ENCODE measurements at places on chromosomes 7 and 10.

DNA sequence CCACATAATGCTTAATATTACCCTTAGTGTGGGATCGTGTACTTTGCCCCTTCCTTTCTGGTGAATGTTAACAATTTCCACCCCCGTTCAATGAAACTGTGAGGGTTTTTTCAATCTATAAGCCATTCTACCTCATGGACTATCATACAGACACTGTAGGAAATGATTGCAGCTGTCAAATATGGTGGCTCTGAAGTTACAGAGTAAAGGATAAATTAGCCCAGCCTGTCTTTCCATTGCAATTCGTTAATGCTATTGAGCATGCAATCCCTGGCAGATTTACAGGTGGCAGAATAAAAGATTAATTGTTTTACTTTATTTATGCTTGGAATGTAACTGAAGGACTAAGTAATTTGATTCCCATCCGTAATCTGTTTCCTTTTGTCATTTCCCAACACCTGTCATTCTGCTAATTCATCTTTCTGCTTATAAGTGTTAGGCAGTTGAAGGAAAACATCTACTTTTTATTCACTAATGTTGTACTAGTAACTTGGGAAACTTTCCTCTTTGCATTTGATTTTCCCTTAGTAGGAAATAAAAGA is 1211.6 kb upstream of the LRRN3 start:
- H3K27ac ChIP-seq, result no peak overlapping the region
- DNase-seq, result no peak
- no peaks in the 10 kb centered on the region for H3K27me3 ChIP-seq
- H3K36me3 ChIP-seq, result no peaks in the 10 kb centered on the region

DNA sequence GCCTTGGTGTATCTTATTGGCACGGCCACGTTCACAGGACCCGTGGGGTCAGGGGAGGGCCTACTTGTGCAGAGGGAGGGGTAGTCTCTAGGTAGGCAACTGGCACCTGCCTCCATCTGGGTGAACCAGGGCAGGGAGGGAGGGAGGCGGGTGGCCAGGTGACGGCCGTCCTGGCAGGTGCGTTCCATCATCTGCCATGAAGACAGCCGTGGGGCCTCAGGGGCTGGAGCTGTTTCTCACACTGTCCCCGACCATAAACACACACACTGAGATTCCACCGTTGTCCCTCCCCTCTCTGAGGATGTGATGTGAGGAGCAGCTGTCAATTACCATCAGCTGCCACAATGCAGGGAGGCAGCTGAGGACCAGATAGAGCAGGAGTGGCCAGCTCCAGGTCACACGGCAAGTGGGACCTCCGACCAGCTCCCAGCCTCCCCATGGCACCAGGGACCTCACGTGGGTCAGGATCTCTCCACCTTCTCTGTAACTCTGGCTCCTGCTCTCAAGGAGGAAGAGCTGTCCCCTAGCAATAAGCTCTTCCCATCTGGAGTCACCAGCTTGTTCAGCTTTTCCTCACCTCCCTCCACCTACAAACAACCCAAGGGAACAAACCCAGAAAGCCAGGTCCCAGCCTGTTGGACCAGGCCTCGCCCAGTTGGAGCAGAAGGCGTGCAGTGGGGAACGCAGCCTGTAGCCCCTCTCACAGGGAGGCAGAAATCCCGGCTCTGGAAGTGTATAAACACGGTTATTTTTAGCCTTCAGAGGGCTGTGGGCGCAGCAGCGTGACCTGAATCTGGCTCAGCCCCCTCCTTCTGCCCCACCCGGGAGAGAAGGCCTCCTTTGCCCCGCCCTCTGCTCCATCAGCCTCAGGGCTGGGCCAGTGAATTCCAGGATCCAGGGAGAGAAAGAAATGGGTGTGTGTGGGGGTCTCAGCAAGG is 33.1 kb downstream of the ZMIZ1 start:
- peak overlapping the region; percentile 90 for H3K27ac ChIP-seq
- peak overlapping the region; percentile 31 for H3K4me3 ChIP-seq
- H3K4me1 ChIP-seq, result peaks cover 56% of the 10 kb centered on the region
- DNase-seq, result no peak

GRCh38 chr10:73989594-73990150 is 8.2 kb upstream of the VCL start:
- no peak overlapping the region for H3K27ac ChIP-seq
- H3K36me3 ChIP-seq, result no peaks in the 10 kb centered on the region
- no peak overlapping the region for H3K4me3 ChIP-seq
- no peaks in the 10 kb centered on the region for H3K27me3 ChIP-seq
- H3K4me1 ChIP-seq, result no peaks in the 10 kb centered on the region

- no peaks in the 10 kb centered on the region for H3K27me3 ChIP-seq
- no peak for DNase-seq
- H3K4me3 ChIP-seq, result no peak overlapping the region
- no peaks in the 10 kb centered on the region for H3K4me1 ChIP-seq
- no peaks in the 10 kb centered on the region for H3K36me3 ChIP-seq
- H3K27ac ChIP-seq, result no peak overlapping the region
Measured at GRCh38 chr10:52751337-52751736, 21.2 kb downstream of the MBL2 start.

DNA sequence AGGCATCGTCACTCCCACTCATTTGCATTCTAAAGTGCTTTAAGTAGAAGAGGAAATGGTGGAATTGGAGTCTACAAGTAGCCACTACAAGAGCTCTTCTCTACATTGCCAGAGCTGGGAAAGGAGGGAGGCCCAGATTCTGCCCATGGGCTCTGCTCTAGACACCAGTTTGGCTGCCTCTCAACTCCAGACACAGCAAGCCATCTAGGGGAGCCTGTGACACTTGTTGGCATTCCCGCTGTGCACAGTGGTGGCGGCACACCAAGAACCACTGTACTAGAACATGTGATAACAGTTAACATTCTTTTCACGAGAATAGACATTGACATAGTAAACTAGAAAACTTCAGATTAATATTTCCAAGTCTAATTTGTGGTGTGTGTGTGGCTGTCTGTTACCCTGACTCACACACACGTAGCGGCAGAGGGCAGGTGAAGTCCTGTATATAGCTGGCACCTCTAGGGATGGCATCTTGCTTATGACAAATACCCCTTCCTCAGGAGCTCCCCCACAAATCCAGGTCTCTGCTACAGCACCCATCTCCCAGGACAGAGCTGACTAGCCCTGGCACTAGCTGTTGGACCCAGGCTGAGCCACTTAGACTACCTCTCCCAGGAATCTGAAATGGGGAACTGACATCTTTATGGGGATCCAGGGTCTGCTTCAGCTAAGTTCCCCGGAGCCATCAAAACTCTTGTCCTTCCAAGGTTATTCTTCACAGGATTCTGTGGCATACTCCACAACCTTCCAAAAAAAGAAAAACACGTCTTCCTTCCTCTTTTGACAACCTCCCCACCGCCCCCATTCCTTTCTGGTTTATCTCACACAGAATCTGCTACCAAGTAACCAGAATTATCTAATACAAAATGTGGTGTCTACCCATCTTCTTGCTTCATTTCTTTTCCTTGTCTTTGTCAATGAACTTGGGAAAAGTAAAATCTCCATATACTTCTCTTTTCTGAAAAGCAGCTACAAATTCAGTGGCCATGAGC is 54.7 kb upstream of the MRLN start:
- no peaks in the 10 kb centered on the region for H3K27me3 ChIP-seq
- H3K27ac ChIP-seq, result no peak overlapping the region
- no peak overlapping the region for H3K4me3 ChIP-seq
- peaks cover 15% of the 10 kb centered on the region for H3K36me3 ChIP-seq
- DNase-seq, result no peak
- no peaks in the 10 kb centered on the region for H3K4me1 ChIP-seq

DNA sequence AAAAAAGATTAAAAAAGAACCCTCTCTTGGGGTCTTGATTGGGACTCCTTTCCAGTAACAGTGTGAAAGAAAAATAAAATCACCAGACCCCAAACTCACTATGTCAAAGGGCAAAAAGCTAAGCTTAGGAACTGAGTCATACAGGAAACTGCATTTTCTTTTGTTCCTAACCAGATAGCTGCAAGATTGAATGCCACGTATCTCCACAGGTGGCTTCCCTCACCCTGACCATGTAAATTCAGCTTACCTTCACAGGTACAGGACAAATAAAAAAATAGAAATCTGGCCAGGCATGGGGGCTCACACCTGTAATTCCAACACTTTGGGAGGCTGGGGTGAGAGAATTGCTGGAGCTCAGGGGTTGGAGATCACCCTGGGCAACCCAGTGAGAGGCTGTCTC is 32.5 kb upstream of the EIF4H start:
- H3K36me3 ChIP-seq, result no peaks in the 10 kb centered on the region
- H3K27ac ChIP-seq, result no peak overlapping the region
- no peak overlapping the region for H3K4me3 ChIP-seq
- H3K27me3 ChIP-seq, result no peaks in the 10 kb centered on the region
- H3K4me1 ChIP-seq, result no peaks in the 10 kb centered on the region
- no peak for DNase-seq

DNA sequence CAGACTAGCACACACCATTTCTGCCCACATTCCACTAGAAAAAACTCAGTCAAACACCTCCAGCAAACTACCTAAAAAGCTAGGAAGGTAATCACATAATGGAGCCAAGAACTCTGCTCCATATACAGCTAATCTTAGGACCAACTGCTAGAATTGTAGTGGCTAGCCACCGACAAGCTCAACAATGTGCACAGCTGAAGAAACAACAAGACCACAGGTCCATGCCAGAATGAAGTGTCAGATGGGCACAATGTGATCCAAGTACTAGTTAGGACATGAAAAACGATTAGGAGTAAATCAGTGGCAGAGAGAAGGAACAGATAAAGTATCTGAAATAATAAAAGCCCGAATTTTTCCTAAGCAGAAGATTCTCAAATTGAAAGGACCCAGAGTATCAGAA is 38.6 kb downstream of the TMEM106B start:
- DNase-seq, result no peak
- H3K27me3 ChIP-seq, result no peaks in the 10 kb centered on the region
- no peaks in the 10 kb centered on the region for H3K4me1 ChIP-seq
- H3K27ac ChIP-seq, result no peak overlapping the region
- no peaks in the 10 kb centered on the region for H3K36me3 ChIP-seq

DNA sequence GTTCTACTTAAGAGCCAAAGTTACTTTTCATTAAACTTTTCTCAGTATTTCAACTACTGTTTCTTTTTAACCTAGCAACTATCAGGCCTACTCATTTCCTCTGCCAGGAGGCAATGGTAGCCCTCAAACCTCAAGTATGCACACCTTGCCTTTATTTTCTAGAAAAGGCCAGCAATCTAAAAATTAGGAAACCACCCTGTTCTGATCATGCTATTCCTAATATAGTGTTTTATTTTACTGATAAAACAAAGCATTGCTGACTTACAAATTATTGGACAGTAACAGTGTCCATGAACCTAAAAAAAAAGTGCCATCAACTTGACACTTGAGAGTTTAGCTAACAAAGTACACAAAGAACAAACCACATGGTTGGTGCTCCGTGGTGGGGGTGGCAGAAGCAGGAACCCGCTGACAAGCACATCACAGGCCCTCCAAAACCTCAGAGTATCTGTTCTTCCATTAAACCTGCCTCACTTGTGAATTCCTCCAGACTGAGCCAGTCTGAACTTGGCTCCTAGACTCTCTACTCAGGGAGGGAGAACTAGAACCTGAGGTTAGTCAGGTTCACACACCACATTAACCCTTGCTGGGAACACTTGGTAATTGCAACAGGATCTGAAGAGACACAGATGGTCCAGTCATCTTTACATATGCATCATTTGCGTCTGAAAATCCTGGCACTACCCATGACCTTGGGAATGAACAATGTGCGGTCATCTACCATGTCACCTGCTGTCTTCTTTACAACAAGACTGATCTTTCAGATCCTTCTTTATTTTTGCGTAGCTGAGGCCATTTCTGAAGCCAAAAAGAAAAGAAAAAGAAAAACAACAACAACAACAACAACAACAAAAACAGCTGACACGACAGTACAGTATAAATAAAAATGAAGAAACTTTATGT is 31.9 kb downstream of the PIP4K2A start:
- peak overlapping the region; percentile 64 for H3K27ac ChIP-seq
- no peaks in the 10 kb centered on the region for H3K4me1 ChIP-seq
- H3K36me3 ChIP-seq, result no peaks in the 10 kb centered on the region
- H3K4me3 ChIP-seq, result no peak overlapping the region
- no peaks in the 10 kb centered on the region for H3K27me3 ChIP-seq

- H3K27me3 ChIP-seq, result no peaks in the 10 kb centered on the region
- H3K4me3 ChIP-seq, result no peak overlapping the region
- H3K27ac ChIP-seq, result no peak overlapping the region
- DNase-seq, result no peak
Measured at GRCh38 chr7:36984041-36984521, 259.8 kb upstream of the AOAH start.

DNA sequence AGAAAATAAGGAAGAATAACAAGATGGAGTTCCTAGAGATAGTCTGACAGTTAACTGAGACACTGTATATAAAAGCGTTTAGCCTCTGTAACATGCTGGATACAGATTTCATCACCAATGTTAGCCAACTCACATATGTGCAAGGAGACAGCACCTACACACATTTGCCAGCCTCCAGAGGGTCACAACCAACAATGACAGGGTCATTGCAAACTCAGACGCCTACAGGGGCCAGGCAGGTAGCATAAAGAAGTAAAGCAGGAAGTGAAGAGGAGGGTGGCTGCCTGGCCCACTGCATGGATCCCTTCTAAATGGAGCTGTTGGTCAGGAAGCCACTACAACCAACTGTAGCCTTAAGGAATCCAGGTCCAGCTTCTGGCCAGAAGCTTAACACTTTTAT is 50.4 kb downstream of the NRAP start:
- no peaks in the 10 kb centered on the region for H3K4me1 ChIP-seq
- H3K36me3 ChIP-seq, result no peaks in the 10 kb centered on the region
- DNase-seq, result no peak
- H3K4me3 ChIP-seq, result no peak overlapping the region

GRCh38 chr7:28958980-28959347 is 834 bp upstream of the TRIL start:
- no peaks in the 10 kb centered on the region for H3K27me3 ChIP-seq
- H3K36me3 ChIP-seq, result no peaks in the 10 kb centered on the region
- peak; percentile 47 for DNase-seq
- peak overlapping the region; percentile 71 for H3K4me3 ChIP-seq
- H3K4me1 ChIP-seq, result peaks cover 20% of the 10 kb centered on the region

DNA sequence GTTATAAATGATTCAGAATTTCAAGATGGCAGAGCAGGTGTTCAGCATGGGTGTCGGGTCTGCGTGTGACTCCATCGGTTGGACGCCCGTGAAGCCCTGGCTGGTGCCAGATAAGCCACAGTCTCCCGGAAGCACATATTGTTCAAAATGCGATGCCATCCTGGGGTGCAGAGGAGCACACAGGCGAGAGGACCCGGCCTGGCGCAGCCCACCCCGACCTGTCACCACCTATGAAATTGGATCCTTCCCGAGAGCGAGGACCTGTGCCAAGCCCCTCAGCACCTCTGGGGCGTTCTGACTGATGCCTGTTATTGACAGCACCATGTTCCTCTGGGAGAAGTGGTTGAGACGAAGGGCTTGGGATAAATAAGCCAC is 110.1 kb downstream of the ACTR3B start:
- H3K27me3 ChIP-seq, result no peaks in the 10 kb centered on the region
- no peak overlapping the region for H3K27ac ChIP-seq
- H3K4me3 ChIP-seq, result no peak overlapping the region
- no peaks in the 10 kb centered on the region for H3K36me3 ChIP-seq
- DNase-seq, result no peak
- H3K4me1 ChIP-seq, result no peaks in the 10 kb centered on the region

GRCh38 chr10:34681933-34682332 is 133.2 kb downstream of the PARD3 start:
- H3K36me3 ChIP-seq, result no peaks in the 10 kb centered on the region
- no peak overlapping the region for H3K4me3 ChIP-seq
- H3K27me3 ChIP-seq, result no peaks in the 10 kb centered on the region
- H3K4me1 ChIP-seq, result no peaks in the 10 kb centered on the region
- DNase-seq, result no peak

GRCh38 chr10:11373717-11374171 is 237.7 kb downstream of the USP6NL start:
- no peak overlapping the region for H3K4me3 ChIP-seq
- H3K27ac ChIP-seq, result no peak overlapping the region
- H3K27me3 ChIP-seq, result no peaks in the 10 kb centered on the region
- no peak for DNase-seq
- H3K36me3 ChIP-seq, result no peaks in the 10 kb centered on the region
